GM23248 (cell line): ENCODE measurements at places on chromosomes 7 and 10.

DNA sequence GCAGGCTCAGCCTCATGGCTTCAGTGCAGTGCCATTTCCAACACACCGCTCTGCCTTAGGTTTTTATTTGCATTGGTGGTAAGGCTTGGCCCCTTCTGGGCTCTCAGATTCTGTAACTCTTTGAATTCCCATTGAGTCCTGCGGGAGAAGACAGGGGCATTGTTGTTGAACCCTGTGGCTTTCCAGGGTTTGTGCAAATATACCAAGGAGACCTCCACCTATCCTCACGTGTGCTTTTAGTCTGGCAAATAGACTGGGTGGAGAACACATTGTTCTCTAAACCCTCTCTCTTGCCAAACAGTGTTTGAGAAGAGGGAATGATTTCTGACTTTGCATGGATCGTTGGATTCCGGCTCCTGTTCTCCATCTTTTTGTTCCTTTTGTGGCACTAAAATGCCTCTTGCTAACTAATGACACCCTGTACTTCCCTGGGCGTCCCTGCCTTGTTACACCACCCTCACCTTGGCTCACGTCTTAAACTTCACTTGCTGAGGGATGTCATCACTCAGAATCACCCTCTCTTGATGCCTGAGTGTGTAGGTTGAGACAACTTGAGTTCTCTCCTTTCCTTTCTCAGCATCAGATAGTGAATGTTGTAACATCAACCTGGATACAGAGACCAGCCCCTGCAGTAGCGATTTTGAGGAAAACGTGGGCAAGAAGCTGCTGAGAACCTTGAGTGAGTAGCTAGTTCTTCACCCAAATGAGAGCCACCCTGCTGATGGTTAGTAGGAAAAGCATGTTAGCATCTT is 40.5 kb downstream of the GOT1 start:
- DNase-seq, result no peak

DNA sequence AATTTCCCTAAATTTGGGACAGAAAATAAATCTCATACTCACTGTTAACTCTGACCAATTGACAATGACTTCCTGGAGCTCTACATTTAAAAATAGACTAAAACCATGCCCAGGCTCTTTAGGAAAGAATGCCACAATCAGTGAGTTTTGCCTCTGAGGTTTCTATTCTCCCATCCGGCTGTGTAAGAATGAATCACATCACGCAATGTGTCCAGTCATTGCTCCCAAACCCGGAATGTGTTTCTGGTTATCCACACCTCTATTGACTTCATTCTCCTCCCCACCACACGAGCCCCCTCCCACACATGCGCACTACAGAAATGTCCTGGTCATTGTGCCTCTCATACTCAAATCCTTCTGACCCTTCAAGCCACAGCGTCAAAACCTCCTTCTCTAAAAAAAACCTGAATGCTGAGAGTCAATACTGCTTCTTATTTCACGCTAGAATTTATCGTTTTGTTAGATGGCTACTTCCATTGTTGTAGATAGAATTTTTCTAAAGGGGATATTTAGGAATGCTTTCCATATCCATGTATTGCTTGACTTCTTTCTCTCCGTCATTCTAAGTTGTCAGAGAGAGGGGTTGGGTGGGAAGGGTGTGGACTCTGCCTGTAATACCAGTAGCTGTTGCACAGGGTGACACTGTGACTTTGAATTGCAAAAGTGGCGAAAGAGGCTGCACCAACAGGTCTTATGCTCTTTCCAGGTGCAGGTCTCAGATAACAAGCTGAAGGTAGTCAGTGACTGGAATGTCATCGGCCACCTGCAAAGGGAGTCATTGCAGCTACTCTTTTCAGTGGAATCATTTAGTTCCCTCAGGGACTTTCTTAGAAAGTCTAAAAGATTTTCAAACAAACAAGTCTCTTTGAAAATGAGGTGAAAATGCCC is 356.6 kb downstream of the PAXIP1 start:
- DNase-seq, result no peak

- DNase-seq, result no peak
Observed at GRCh38 chr7:9681284-9681683, 1247.9 kb downstream of the NXPH1 start.

GRCh38 chr7:86932038-86932512 is 127.4 kb downstream of the ELAPOR2 start:
- DNase-seq, result peak; percentile 96

GRCh38 chr10:130769146-130770017 is 542.1 kb downstream of the TCERG1L start:
- no peak for DNase-seq

GRCh38 chr10:107859065-107859464 is 694.6 kb upstream of the SORCS1 start:
- DNase-seq, result no peak

- peak; percentile 71 for DNase-seq
Observed at GRCh38 chr10:71975087-71975870, 11.1 kb downstream of the CHST3 start.

DNA sequence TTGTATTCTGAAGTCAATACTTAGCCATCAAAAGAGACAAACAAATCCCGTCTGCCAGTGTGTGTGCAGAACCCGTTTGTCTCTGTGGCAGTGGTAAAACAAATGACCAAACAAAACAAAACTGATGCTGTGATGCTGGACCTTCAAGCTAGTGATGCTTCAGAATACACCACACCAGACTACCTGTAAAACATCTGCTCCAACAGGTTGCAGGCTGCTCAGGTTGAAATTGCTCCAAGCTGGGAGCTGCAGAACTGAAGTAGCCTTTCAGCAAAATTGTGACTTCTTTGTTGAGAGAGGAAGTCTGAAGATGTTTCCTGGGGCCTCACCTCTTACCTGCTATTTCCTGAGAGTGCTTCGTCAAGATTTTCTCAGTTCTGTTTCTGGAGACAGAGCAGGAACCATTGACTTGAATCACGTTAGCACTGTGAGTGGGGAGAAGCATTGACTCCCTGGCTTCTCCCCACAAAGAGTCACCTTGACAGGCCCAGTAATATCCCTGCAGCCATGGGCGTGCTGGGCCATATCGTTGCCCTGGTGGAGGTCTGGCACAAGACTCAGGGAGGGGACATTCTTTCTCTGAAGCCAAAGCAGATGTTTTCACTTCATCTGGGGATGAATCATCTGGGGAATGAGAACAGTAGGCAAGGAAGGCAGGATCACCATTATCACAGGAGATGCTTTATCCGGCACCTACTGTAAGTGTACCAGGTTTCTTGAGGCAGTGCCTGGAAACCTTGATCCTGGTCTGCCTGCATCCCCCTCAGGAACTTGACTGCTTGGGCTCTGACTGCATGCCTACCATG is 80.2 kb downstream of the RBM20 start:
- no peak for DNase-seq
